Stimulated activated CD8-positive, alpha-beta memory T cell treated with anti-CD3 and anti-CD28 coated beads, Interleukin-7, amount 100 ng/mL, for 1 hour (primary cell): ENCODE measurements at places on chromosomes 3 and 15.

GRCh38 chr3:149833241-149833640 is 20.2 kb downstream of the RNF13 start:
- no peak for DNase-seq

GRCh38 chr15:73952171-73952912 is 26.1 kb downstream of the LOXL1 start:
- no peak for DNase-seq

- no peak for DNase-seq
These were observed 9.1 kb downstream of the SHOX2 start for GRCh38 chr3:158097081-158097592.

DNA sequence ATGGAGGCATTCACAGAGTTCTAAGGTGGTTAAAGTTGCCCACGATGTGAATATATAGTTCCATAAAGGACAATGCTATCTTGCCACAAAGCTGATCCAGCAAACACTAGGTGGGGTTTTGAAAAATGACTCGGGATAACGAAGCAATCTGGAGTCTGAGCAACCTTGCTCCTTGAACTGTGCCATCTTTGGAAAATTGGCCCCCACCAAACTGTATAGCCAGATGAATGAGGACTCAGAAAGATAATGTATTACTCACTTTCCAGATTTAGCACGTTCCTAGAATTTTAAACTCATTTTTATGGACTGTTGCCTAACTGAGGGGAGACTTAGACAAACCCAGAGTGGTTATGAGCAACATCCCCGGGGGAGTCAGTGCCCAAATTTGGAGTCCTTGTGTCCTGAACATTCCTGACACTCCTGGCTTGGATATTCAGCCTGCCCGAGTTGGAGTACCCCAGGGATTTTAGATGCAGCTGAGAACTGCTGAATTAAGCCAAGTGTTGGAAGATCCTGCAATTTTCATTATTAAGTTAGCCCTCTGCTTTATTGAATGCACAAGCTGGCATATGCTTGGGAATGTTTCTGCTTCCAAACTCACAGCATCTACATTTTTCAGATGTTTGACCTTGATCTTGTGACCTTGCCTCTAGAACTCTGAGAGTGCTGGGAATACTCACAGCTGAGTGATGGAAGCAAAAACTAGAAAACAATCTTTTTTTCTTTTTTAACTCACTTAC is 8.8 kb upstream of the MAGI1 start:
- no peak for DNase-seq

DNA sequence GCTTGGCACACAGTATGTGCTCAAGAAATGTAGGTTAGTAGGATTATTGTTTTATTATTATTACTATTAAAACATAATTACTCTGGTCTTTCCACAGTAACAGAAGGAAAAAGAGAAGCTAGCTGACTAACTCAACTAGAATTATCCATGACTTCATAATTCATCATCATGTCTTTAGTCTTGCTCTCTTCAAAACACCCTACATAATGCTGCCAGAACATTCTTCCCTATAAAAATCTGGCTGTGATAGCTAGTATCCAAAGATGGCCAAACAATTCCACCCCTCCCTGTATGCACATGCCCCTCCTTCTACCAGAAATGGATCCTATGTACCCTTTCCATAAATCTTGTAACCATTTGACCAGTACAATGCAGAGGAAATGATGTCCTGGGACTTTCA is 48.8 kb upstream of the SRGAP3 start:
- DNase-seq, result no peak

DNA sequence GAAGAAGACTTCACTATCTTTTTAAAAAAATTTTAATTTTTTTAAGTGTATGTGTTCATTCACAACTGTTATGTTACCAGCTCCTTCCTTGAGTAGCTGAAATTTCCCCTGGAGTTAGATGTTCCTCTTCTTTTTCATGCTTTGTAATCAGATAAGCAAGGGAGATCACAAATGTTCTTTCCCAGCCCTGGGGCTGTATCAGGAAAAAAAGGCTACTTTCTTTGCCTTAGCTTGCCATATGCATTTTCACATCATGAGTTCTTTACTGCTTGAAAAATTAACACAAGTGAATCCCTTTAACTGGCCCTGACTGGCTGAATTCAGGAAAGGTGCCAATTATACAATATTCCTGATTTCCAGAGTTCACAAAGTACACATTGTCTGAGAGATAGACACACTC is 353.2 kb upstream of the ATP11B start:
- DNase-seq, result no peak

DNA sequence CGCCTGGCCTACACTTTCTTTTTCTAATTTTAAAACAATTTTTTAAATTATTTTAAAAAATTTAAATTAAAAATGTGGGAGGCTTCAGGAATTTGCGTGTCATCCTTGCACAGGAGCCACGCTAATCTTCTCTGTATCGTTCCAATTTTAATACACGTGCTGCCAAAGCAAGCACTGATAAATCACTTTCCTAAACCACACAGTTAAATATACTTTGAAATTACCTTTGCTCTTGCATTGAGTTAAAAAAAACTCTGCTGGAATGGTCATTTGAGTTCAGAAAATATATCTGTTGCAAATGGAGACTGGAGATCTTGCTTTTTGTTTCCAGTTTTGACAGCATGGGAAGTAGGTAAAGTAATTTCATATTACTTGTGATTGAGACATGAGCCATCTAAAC is 23.6 kb downstream of the GATM start:
- DNase-seq, result no peak

GRCh38 chr15:65655026-65655425 is 33.3 kb downstream of the SLC24A1 start:
- no peak for DNase-seq

- no peak for DNase-seq
These were observed 243.7 kb downstream of the CHST2 start for GRCh38 chr3:143363276-143363675.
